Ammon's horn (tissue), 1 donor: ENCODE measurements at places on chromosomes 11 and 22.
A peak's percentile ranks its signal among the peaks of the same experiment; 100 is the strongest.

DNA sequence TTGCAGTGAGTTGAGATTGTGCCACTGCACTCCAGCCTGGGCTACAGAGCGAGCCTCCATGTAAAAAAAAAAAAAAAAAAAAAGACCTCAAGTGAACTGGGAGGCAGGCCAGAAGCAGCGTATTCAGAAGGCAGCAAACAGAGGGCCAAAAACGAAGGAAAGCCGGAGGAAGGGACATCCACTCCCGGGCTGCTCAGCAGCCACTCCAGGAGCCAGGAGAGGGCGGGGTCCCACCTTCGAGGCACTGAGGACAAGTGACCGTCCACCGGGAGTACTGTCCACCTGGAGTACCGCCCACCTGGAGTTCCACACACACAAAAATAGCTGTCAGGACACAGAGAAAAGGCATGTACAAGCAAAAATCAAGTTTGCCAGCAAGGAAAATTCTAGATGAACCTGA, 5.5 kb downstream of the TOLLIP start:
- peak; percentile 64 for DNase-seq

DNA sequence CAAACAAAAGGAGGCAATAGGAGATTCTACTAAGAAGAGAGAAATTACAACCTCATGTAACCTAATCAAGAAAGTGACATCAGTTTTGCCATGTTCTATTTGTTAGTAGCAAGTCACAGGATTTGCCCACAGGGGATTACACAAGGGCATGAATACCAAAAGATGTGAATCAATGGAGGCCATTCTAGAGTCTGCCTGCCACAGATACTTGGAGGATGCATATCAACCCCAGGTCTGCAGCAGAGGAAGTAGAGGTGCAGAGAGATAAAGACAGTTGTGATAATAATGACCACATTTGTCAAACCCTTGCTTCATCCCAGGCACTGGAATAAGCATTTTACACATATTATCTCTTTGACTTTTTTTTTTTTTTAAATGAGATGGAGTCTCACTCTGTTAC, 2.4 kb upstream of the ASCC2 start:
- no peak for DNase-seq

DNA sequence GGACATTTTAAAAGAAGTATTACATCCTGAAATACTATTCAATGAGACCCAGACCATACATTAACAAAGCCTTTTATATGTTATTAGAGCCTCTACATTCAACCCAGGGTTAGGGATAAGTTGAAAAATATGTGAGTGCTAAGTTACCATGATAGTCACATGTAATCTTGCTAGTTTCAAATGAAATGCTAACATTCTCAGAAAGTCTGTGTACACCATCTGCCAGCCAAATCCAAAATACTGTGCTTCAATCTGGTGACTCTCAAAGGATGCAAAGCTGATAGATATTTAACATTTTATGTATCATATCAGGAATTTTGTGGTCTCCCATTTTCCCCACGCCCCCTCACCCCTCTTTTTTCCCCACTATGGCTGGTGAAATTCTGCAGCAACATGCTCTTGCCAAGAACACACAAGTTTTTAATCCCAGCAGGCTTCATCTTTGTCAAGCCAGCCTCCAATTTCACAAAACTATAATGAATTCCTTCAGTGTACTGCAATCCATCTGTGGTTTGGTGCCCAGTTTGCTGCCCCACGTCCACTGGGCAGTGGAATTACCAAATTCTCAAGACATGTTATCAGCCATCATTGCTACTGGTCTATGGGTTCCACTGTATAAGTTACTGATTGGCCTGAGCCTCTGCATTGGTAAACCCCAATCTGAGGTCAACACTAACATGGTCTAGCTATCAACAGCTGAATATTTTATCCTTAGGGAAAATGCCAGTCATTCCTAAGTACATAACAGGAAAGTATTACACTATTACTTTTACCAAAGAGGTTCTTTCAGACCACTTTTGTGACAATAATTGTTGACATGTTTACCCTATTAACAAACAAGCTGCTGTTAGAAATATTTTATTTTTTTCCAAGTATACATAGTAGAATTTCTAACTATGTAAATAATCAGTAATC, 1.5 kb upstream of the PICALM start:
- DNase-seq = peak; percentile 27

- no peak for DNase-seq
These were observed 158.8 kb downstream of the TTC17 start for GRCh38 chr11:43517518-43517917.

- DNase-seq = no peak
These were observed 177.3 kb downstream of the GUCY1A2 start for GRCh38 chr11:106840947-106841346.

DNA sequence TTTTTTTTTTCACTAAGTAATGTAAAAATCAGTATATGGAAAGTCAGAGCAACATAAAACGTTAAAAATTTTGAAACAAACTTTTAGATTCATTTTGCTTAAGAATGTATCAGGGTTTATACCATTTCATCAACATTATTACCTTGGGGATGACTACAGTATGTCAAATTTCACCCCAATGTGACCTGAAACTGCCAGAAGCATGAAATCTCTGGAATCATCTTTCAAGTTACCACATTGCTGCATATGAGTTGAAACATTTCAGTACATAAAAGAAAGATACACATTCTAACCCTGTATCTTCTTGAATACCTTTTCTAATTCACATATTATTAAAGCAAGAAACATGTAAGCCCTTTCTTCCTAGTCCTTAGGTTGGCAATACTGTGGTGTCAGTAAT, 32.8 kb downstream of the MAML2 start:
- DNase-seq = no peak

- no peak for DNase-seq
These were observed 98.0 kb downstream of the SHANK2 start for GRCh38 chr11:71154261-71154805.

DNA sequence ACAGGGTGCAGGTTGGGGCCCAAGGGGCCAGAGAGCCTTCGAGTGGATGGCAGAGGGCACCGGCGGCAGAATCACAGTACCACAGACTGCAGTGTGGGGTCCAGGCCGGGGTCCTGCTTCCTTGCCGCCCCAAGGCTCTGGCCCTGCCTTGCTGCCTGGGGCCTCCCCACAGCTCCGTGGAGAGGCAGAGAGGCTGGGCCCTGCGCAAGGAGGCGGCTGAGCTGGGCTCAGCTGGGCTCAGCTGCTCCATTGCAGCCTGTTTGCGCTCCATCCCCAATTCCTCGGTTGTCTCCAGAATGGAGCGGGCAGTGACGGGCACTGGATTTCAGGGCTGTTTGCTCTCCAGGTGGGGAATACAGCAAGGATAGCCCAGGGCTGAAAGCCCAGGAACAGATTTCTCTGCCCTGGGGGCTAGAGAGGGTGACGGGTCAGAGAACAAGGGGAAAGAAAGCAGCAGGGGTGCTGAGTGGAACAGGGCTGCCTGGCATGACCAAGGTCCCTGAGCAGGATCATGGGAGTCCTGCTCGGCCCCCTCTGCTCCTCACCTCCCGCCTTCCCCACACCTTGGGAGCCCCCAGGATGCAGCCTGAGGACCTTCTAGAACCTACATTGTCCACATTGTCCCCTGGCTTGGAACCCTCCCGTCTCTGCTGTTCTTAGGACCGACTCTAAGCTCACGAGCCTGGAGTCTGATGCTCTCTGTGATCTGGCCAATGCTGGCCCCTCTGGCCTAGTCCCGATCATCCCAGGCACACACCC, 18.9 kb downstream of the MRGPRG start:
- DNase-seq = no peak

DNA sequence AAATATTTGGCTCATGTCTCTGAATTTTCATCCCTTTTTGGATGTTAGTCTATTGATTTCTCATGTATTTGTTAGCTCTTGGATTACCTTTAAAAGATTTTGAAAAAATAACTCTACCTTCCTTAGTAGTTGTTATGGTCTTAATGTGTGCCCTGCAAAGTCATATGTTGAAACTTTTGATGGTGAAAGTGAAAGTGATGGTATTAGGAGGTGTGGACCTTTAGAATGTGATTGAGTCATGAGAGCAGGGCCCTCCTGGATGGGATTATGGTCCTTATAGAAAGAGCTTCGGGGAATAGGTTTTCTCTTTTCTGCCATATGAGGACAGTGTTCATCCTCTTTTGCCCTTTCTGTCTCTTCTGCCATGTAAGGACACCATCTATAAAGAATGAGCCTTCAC, 33.6 kb upstream of the MPPED2 start:
- no peak for DNase-seq

DNA sequence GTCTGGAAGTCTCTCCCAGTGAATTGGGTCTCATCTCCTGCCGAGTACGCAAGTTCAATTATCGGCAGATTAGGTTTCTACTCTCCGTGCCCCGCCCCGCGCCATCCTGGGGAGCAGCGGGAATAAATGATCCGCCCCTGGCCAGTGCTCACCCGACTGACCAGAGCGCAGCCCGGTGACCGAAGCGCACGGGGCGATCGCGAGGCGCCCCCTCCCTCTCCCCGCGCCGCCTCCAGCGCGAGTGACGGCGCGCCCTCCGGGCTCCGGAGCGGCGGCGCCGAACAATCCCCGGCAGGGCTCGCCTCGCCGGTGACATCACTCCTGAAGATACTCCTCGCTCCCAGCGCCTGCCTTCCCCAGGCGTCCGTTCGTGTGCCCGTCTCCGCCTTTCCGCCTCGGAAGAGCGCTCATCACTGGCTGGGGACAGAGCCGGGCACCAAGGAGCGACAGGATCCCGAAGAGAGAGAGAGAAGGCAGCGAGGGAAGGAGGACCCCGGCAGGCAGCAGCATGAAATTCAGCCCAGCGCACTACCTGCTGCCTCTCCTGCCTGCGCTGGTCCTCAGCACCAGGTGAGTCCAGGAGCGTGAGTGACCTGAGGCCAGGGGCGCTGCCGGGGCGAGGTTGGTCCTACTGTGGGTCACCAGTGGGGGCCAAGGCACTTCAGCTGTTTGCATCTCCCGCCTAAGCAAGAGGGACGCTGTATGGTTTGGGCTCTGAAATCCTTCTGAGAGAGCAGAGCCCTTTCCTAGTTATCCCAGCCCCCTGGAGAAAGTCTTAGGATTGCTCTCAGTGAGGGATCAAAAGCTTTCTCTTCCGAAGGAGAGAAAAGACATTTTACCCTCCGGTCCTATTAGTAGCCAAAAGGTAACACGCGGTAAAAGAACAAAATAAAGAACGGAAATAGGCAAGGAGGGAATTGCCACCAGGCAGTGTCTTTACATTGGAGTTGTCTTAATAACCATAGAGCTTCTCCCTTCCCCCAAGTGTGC, at the start of gene LUZP2:
Gene LUZP2 (plus strand): TSS at position 318 of the 990 bp plus-strand sequence.
- DNase-seq = peak; percentile 55

GRCh38 chr11:64096835-64097234, 61.1 kb downstream of the FLRT1 start:
- DNase-seq = peak; percentile 47

DNA sequence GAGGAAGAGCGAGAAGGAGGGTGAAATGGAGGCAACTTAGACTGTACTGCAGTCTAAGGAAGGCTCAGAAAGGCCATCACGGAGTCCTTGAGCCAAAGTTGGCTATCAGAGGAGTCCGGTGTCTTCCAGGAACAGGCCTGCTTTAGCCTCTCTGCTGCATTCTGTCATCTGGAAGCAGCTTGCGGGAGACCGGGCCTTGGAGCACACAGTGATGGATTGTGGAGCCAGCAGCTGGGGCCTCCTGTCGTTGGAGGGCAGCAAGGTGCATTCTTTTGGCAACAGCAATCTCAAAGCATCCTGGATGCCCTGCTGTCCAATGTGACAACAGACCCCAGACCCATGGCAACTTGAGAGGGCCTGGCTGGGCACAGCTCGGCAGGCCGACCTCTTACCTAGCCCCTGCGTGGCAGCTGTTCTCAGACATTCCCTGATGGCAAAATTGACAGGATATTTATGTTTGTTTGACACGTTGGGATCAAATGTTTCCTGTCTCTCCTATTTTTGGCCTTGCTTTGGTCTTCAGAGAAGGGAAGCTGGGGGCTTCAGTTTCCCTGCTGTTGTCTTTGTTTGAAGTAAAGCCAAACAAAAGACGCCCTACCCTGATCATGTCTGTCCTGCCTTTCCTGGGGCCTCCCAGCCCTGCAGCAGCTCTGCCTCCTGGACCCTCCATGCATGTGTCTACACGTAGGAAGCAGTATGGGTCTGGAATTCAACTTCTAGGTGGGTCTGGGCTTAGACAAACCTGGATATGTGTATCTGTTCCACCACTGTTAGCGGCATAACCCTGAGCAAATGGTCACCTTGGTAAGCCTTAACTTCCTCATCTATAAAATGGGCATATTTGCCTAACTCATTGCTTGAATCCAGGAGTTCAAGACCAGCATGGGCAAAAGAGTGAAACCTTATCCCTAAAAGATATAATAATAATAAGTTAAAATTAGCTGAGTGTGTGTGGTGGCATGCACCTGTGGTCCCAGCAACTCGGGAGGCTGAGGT, 43.9 kb upstream of the LMO2 start:
- no peak for DNase-seq

GRCh38 chr11:62025487-62026105, 58.2 kb upstream of the FTH1 start:
- DNase-seq = peak; percentile 71

GRCh38 chr11:61162092-61162941, 1.1 kb upstream of the VPS37C start:
- peak; percentile 64 for DNase-seq

- DNase-seq = peak; percentile 76
These were observed 14.4 kb downstream of the IL18BP start for GRCh38 chr11:72012897-72013721.

- DNase-seq = no peak
These were observed 13.9 kb downstream of the MGAT3 start for GRCh38 chr22:39470451-39471291.

DNA sequence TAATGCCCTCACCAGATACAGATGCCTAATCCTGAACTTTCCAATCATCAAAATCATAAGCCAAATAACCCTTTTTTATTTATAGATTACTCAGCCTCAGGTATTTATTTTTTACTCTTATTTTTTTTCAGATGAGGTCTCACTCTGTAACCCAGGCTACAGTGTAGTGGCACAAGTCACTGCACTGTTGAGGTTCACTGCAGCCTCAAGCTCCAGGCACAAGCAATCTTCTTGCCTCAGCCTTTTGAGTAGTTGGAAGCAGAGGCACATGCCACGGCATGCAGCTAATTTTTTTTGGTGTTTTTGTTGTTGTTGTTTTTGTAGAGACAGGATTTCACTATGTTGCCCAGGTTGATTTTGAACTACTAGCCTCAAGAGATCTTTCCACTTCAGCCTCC, 49.5 kb downstream of the TTC28 start:
- DNase-seq = no peak

- no peak for DNase-seq
These were observed 36.7 kb upstream of the PLET1 start for GRCh38 chr11:112297248-112297866.

DNA sequence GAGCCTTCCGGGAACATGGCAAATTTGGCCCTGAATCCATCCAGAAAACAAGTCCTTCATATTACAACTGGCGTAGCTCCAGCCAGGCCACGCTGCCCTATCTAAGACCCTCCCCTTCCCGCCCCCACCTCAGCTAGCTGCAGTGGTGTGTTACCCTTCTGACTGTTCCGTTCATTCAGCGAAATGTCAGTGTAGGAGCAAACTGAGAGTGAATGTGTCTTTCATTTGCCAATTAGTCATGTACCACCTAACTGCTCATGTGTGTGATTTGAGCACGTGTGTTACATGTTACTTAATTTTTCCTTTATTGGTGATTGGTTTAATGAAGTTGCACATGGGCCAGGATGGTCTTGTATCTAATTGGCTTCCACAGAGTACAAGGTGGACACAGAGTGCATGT, 34.8 kb upstream of the POU2AF1 start:
- DNase-seq = no peak

- peak; percentile 91 for DNase-seq
These were observed 379.1 kb downstream of the BRD1 start for GRCh38 chr22:49448526-49448925.
